SHP77 treated with DMSO at 0.1 percent for 48 hours (cell line): ENCODE measurements at places on chromosomes 4 and X.

DNA sequence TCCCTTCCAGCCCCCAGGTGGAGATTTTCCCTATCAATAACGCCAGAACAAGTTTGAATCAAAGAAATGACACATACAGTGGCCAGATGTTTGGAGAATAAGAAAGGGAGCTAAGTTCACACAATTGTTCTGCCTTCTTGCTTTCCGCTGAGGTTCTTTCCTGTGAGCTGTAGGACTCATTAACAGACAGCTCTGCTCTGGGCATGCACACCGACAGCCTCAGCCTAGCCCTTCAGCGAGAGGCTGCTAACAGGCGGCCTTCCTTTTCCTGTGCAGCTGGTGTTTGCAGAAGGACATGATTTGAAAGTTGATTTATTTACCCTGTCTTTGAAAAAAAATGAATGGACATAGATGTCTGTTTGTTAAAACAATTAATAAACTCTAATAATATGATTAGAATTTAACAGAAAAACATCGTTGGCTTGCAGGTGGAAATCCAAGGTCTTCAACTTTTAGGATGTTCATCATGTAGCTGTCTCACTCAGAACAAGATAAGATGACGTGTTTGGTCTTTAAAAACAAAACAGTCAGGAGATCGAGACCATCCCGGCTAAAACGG, 183.3 kb downstream of the KDR start:
- peak; percentile 66 for DNase-seq

DNA sequence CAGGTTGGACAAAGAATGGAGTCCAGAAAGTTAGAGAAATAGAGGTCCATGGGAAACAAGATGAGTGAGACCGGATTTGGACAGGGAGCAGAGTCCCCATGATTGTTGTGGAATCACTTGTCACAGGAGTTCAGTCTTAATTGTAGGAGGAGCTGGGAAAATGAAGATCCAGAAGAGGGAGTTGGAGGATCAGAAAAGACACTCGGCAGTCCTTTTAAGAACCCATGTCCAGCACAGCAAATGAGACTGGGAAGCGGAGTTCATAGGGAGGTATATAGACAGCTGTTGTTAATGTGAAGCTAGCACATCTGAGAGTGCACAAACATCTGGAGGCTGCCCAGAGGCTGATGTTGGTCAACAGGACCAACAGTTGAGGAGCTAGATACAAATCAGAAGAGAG, 111.4 kb upstream of the RXFP1 start:
- DNase-seq, result no peak

DNA sequence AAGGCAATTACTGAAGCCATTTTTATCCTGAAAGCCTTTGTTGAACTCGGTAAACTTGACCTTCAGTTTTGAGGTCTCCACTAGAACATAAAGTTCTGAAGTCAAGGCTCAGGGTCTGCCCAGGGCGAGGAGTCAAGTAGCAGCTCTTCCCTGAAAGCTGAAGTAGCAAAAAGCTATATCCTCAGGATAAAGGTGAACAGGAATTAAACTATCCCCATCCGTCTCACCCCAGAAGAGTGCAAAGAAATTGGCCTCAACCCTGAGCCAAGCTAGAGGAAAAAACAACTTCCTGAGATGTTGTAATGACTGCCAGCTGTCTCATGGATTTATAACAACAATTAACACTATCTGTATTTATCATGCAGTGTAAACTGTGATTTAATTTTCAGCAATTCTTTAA, 590.8 kb downstream of the SPRY1 start:
- DNase-seq, result no peak

DNA sequence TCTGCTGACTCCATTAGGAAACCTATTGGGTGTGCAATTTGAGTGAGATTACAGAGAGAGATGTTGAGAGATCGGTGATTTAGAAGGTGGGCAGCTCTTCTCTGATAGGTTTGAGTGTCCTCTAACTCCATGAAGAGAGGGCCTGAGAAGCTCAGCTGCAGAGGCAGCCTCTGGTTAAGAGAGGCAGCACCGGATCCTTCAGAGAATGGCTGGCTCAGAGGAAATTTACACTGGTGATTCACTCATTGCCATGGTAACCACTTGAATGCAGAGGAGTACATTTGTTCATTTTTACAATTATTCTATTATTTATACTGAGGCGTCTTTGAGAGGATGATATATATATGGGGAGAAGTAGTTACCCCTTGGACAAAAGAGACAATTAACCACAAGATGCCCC, 171.7 kb downstream of the PDGFRA start:
- DNase-seq, result no peak

- DNase-seq, result no peak
These were observed 59.8 kb downstream of the ANK2 start for GRCh38 chr4:113109106-113109718.

DNA sequence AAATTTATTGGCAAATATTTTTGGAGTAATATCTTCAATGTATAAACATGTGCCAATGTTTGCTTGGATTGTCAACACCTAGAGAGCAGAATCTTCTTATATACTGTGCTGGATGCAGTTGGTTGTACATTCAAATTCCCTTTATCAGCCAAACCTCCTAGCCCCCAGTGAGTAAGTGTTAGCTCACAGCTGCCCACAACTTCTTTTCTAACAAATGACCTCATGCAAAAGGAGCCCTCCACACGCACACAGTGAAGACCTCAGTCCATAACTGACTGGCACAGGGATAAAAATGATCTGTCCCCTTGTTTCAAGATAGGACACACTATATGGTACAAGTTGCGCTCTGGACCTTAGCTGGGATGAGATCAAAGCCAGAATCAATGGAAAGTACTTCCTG, 458.0 kb upstream of the NWD2 start:
- DNase-seq, result peak; percentile 15

DNA sequence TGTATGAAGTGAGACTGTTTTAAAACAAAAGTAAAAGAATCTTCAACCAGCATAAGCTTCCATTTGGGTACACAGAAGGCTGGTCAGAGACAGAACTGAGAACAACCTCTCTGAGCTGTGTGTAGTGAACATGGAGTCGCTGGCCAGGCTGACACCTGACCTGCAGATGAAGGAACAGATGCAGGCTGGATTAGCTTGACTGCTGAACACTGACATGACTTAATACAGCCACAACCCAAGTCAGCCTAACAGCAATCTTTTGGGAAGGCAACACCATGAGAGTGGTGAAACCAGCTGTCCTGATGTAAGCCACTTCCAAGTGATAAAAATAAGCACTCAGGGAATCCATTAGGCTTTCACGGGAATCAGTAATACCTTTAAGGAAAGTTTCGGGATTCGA, 10.1 kb downstream of the SCARB2 start:
- no peak for DNase-seq

DNA sequence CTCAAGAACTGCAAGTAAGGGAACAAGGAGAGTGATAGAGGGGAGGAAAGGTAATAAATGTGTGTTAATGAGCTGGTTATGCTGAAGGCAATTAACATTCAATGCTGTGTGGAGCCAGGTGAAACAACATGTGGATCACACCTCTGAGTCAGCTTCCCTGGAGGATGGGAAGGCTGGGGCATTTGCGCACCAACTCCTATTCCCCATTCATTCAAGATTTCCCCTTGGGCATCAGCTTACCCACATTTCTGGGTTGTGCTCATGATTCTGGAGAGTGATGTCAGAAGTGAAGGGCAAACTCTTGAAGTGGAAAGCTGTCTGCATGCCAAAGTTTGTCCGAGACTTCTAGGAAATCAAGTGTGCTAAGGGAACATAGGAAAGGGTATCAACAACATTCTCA, 461.4 kb downstream of the MID1IP1 start:
- DNase-seq, result no peak

GRCh38 chrX:44997282-44997812, 124.4 kb downstream of the KDM6A start:
- no peak for DNase-seq

- no peak for DNase-seq
These were observed 183.8 kb downstream of the FRMPD4 start for GRCh38 chrX:12322031-12322430.

GRCh38 chr4:87360338-87360935, 30.6 kb downstream of the HSD17B11 start:
- DNase-seq, result no peak

- no peak for DNase-seq
These were observed 144.0 kb downstream of the ADAM29 start for GRCh38 chr4:175062183-175062592.

GRCh38 chrX:110218591-110218990, 99.3 kb downstream of the AMMECR1 start:
- no peak for DNase-seq

DNA sequence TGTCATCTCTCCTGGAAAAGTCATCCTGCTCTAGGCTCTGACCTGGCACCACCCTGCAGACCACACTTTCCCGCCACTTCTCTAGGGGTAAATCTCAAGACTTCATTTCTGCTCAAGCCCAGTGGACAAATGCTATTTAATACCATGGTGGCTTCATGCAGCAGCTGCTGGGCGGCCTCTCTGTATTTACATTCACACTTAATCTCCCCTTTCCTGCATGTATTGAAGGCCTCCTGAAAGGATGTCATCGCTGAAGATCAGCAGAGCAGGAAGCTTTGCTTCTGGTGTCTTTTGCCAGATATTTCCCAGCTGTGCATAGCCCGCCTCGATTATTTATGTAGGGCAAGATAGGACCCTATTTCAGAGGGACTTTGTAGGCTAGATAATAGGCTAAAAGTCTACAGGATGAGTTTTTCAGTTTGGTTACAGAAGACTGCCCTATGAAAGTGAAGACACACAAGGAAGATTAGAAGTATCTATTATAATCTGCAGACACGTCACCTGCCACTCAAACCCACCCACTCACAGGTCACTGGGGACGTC, 17.2 kb downstream of the PROM1 start:
- DNase-seq, result peak; percentile 37

DNA sequence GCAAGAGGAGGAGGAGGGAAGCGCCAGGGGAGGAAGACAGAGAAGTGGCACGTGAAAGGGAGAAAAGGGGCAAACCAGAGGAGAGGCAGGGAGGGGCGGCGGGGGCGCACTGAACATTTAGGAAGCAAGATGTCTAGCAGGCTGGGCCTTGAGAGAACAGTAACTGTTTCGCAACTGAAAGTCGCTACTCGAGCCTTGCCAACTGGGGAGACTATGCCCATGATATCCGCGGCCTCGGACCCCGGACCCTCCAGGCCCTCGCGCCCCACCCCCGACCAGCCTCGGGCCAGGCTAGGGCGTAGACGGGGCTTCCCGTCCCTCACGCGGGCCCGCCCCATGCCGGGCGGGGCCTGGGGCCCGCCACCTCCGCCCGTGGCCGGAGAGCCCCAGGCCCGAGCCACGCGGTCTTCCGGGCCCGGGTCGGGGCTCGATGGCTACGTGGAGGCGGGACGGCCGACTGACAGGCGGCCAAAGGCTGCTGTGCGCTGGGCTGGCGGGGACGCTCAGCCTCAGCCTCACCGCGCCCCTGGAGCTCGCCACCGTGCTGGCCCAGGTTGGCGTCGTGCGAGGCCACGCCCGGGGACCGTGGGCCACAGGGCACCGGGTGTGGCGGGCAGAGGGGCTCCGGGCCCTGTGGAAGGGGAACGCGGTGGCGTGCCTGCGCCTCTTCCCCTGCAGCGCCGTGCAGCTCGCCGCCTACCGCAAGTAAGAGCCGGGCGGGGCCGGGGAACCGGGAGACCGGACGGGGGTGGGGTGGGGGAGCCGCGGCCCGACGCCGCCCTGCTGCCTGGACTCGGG, at the start of gene SLC25A43:
Gene SLC25A43 (plus strand): TSS at position 363 of the 798 bp plus-strand sequence. CDS start 68 bp downstream, at position 431.
- no peak for DNase-seq

GRCh38 chr4:183905081-183905592, at the start of gene STOX2:
STOX2 (plus strand) TSS chr4:183905307; CDS start chr4:183906791, 1,484 bp downstream.
- DNase-seq, result no peak

DNA sequence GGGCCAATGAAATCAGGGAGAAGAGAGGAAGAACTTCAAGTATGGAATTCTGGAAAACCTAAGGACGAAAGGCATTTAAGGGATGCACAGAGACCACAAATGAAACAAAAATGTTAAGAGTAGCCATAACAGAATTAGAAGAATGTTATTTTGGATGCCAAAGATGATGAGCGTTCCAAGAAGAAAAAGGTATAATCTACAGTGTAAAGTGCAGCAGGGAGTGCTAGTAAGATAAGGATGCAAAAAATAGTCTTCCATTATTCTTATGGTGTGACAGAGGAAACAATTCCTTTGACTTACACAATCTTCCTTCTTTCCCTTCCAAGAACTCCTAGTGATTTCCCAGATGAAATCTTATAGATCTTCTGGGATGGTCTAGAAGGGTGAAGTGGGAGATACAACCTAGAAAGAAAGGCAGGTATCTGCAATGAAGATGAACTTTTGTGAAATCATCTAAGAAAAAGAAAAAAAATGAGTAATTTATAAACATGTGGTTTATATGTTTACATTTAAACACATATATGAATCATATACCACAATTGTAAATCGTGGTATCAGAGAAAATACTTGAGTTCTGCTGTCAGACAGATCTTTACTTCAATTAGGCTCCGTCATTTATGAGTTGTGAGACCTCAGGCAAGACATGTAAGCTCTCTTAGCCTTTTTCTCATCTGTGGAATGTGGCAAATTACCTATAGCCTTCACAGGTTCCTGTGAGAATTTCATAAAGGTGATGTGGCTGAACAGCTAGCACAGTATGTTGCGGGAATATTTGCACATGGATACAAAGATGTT, 8.1 kb downstream of the MORF4L2 start:
- no peak for DNase-seq

- no peak for DNase-seq
These were observed 13.6 kb upstream of the BMP2K start for GRCh38 chr4:78762529-78762928.

DNA sequence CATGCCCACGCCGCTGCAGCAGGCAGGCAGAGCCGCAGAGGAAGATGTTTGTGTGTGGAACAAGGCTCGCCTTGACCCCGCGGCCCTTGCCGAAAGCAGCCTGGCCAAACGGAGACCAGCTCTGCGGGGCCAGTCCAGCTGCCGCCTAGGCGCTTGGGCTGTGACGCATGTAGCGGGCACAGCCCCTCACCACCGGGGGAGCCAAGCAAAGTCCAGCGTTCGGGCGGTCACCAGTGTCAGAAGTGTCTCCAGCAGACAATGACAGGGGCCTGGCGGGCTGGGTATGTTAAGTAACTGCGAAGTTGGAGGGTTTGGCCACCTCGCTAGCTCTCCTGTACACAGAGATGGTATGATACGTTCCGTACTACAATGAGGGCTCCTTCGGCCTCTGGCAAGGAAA, 1.3 kb downstream of the AMER1 start:
- no peak for DNase-seq

DNA sequence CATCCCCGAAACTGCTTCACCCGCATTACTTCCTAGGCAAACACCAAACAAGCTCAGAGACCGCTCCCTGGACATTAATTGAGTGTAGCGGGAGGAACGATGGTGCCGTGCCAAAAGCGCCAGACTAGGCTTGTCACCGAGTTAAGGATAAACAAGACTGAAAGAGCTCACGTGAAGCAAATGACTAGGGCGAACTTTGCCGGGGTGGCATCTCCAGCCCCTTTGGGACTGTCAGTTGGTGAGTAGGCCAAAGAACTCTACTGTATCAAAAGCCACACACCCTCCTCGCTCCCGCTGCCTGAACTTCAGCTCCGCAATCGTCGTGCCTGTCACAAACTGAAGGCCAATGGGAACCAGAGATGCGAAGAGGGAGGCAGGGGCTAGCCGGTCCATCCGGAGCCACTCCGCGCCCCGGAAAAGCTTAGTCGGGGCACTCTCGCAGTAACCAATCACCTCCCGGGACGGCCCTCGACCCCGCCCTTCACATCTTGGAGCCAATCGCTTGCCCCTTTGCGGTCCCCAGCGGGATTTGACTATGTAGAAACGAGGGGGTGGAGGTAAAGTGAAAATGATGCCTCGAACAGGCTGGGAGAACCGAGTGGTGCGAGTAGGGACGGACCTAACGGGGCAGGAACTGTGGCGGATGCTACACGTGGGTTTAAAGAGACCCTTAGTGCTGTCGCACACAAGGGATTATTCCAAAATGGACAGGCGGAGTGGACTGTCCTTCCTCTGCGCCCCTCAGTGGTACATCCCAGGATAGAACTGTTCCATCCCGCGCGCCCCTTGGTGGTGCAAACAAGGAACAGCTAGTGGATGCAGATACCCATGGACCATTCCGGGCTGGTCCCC, 37.0 kb upstream of the FAM156A start:
- peak; percentile 99 for DNase-seq
